ENCODE measurements at places on chromosomes 7 and 10.

GRCh38 chr10:76902949-76903348 lies 734.7 kb downstream of the KCNMA1 start:
- DNase-seq = peak; percentile 5

DNA sequence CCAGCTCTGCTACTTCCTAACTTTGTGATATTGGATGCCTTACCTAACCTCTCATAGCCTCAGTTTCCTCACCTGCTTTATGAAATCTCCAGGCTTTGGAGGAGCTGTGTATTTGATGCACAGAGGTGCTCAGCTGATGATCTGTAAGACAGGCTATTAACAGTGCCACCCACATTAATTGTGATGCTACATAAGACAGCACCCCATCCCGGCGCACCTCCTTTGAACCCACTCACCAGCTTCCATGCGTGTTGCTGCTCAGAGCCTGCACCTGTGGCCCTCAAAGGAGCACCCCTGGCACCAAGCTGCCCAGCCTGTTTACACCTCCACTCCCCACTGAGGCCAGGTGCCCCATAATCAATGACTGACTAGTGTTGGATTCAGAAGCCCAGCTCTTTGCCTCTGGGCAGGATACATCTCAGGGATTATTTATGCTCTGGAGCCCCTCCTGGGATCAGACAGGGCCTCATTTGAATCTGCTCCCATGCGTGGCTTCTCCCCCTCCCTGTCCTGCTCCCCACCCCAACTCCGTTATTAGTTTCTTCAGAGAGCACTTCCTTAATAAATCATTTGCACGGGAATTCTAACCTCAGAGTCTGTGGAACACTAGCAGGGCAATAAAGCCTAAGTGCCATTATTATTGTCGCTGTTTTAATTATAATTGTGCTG lies 87.7 kb downstream of the GFRA1 start:
- no peak for DNase-seq

- no peak for DNase-seq
Measured at GRCh38 chr10:35691522-35692236, 49.6 kb upstream of the FZD8 start.

DNA sequence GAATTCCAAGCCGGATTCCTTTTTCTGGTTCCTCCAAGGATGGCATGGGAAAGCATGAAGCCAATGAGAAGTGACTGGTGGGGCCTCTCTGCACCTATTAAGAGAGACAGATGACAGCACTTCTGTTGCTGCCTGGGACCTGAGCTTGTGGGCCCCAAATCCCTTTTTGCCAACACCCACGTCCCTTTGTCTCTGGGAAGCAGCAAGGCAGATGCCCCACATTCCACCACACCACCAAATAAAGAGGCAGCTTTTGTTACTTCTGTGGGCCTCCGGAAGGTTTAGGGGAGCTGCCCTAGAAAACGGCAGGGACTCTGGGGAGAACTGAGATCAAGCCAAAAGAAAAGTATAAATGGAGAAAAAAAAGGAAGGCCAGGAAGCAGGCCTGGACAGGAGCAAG lies 3.4 kb downstream of the CCDC136 start:
- no peak for DNase-seq

DNA sequence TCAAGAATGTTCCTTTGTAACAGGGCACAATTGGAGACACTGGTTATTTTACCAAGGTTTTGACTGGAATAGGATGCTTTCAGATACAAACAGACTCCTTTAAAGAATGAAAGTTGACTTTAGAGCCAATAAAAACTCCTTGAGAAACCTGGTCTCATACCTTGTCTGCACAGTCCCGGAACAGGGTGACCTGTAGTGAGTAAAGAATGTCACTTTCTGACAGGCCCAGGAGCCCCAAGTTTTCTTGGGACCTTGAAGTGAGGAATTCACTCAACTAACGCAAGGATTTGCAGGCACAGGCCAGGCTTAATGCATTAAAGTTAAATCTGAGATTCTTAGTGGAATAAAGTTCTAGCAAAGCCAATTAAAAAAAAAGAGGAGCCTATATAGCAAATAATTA lies 11.5 kb upstream of the GARS1 start:
- DNase-seq = no peak

- no peak for DNase-seq
Measured at GRCh38 chr7:108037741-108038140, 34.8 kb upstream of the LAMB1 start.

DNA sequence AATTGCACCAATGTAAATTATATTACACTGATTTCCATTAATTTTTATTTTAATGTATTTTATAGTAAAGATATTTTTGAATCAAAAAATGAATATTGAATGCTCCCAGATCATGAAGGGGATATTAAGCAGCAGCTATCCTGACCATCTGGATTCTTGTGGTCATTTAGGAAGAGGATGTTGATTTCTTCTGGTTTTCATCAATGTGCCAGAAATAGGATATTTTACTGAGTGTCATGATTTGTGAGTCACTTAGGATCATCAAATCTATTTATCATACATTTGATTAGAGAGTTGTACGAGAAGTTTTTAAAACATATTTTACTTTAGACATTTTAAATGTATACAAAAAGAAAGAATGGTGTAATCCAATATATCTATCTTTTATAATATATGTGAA lies 366.3 kb upstream of the CHRM2 start:
- DNase-seq = no peak

GRCh38 chr10:102796407-102797176 lies 40.6 kb downstream of the CYP17A1 start:
- peak; percentile 73 for DNase-seq

GRCh38 chr10:129450391-129450790 lies 16.6 kb upstream of the MGMT start:
- DNase-seq = no peak

GRCh38 chr7:25313526-25313925 lies 85.2 kb upstream of the NPVF start:
- DNase-seq = no peak

DNA sequence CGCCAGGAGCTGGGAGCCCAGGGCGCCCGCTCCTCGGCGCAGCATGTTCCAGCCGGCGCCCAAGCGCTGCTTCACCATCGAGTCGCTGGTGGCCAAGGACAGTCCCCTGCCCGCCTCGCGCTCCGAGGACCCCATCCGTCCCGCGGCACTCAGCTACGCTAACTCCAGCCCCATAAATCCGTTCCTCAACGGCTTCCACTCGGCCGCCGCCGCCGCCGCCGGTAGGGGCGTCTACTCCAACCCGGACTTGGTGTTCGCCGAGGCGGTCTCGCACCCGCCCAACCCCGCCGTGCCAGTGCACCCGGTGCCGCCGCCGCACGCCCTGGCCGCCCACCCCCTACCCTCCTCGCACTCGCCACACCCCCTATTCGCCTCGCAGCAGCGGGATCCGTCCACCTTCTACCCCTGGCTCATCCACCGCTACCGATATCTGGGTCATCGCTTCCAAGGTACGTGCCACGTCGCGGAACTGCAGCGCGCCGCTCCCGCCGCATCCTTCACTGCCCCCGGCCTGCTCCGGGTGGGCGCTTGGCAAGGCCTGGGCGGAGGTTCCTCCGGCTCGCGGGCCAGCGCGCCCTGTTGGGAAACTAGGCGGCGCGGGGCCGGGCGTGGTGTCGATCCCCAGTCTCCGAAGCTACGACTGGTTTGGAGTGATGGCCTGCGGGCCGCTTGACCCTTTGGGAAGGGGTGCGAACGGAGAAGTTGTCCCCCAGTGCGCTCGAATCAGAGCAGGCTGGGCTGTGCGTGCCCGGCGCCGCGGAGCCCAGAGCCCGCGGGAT lies 868 bp downstream of the EMX2 start:
- DNase-seq = peak; percentile 63

- no peak for DNase-seq
Measured at GRCh38 chr10:846126-846685, 85.3 kb downstream of the LARP4B start.

- DNase-seq = no peak
Measured at GRCh38 chr10:12796401-12797160, 204.9 kb downstream of the CCDC3 start.

- no peak for DNase-seq
Measured at GRCh38 chr7:46569133-46569465, 648.0 kb upstream of the IGFBP3 start.

DNA sequence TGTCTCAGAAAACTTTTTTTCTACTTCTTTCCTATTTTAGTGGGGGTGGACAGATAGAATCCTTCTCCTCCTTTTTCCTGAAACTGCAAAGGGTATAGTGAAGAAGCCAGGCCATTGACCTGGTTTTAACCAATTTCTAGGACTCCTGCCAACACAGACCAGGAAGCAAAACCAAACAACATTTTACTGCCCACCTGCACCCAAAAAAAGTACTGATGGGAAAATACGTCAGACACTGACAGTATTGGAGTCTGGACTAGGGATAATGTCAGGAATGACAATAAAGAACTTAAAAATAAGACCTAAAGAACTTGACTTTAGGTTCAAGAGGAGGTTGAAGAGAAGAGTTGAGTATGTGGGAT lies 5.0 kb upstream of the STEAP4 start:
- no peak for DNase-seq

Measured in stimulated activated CD4-positive, alpha-beta T cell treated with anti-CD3 and anti-CD28 coated beads, Interleukin-15, amount 100 ng/mL, for 24 hours (primary cell).